AG04450 (cell line): ENCODE measurements at places on chromosomes 7 and 10. TPM values are rescaled to one million over a fixed set of nuclear protein-coding genes. Genes with fewer than 3 reads are reported as not detected.

- DNase-seq, result no peak
Measured at GRCh38 chr10:1544209-1544673, 193.1 kb downstream of the ADARB2 start.

- no peak for DNase-seq
Measured at GRCh38 chr10:132948351-132948750, 6.0 kb upstream of the CFAP46 start.

GRCh38 chr7:142703655-142704305 lies 45.5 kb upstream of the PRSS1 start:
- DNase-seq, result no peak

GRCh38 chr10:130971123-130971435 lies 340.4 kb downstream of the TCERG1L start:
- DNase-seq, result no peak

- DNase-seq, result no peak
Measured at GRCh38 chr10:101708073-101708472, 13.1 kb upstream of the FBXW4 start.

DNA sequence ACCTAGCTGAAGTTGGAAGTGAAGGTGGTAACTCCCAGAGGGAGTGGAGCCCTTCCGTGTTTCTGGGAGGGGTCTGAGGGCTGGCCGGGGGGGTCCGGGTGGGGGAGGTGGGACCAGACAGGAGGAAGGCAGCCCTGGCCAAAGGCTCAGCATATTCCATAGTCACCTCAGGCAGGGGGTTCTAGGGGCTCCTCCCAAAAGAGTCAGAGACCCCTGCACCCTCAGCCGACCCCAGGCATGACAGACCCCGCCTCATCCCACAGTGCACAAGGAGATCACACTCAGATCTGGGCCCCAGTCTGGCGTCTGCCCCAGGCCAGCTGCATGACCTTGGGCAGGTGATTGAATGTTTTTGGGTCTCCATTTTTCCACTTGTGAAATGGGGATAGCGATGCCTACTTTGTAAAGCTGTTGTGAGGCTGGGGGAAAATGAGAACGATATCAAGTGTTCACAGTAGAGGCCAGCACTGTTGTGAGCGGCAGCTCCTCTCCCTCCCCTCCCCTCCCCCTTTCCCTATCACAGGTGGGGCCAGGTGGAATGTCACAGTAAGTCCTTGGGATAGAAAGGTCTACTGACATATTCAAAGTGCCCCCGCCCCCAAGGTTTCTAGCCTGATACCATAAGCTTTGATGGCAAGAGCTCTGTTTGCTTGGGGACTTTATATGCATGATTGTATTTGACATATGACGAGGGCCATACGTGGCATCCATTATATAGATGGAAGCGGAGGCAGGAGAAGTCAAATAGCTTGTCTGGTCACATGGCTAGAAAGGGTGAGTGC lies 33.3 kb downstream of the DNAJB12 start:
- DNase-seq, result no peak

GRCh38 chr10:104450954-104451353 lies 97.3 kb downstream of the CFAP58 start:
- DNase-seq, result no peak

DNA sequence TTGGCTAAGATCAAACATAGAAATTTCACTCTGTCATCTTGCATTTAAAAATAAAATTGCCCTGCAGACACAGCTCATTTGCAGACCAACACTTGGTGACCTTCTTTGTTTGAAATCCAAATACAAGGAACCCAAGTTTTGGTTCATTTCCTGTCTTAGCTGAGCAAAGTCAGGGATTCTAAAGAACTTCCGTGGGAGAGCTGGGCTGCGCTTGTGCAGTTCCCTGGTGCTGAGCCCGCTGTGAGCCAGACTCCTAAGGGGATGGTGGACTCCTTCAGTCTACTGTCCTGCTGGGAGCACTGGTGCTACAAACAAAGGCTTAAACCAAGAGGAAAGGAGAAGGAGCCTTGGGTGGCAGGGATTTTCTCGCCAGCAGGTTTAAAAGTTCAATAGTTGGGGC lies 60.0 kb downstream of the MYOF start:
- DNase-seq, result no peak

DNA sequence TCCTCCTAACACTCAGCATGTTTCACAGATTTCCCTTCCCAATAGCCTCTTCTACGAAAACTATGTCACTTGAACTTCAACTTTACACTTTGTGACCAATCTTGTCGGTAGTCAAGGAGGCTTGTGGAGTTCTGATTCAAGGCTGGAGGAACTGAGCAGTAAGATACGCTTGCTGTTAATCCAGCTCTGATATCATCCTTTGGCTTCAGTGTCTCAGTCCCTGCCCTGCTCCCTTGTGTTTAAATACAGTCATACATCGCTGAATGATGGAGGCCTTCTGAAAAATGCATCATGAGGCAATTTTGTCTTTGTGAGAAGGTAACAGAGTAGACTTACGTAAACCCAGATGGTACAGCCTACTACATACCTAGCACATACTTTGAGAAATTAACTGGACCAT lies 173.6 kb downstream of the RNF133 start:
- no peak for DNase-seq

- no peak for DNase-seq
Measured at GRCh38 chr10:809671-810350, 120.3 kb upstream of the DIP2C start.

DNA sequence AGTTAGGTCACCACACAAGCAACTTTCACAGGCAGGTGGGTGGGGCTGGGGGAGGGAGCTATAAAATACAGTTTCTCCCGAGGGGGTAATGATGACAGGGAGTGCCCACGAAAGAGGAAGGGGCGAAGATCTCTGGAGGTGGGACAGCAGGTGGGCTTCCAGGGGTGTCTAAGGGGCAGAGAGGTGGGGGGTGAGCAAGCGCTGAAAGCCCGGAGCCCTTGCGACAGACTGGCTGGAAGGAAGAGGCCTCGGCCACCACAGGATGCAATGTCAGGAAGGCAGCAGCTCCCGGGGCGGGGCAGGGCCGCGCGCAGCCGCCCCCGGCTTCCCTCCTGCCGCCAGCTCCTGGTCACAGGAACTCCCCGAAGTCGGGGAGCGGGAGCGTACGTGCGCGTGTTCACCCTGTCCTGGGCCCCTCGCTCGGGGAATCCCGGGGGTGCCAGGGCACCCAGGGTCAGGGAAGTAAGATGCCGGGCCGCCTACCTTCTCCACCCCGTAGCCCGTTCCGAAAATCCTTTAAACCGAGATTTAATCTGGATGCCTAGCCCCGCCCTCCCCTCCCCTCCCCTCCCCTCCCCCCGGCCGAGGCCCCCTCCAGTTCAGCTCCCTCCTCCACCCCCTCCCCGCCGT lies 105.2 kb upstream of the PPIF start:
- DNase-seq, result no peak

GRCh38 chr7:90886416-90886815 lies 290.3 kb downstream of the CDK14 start:
- no peak for DNase-seq

DNA sequence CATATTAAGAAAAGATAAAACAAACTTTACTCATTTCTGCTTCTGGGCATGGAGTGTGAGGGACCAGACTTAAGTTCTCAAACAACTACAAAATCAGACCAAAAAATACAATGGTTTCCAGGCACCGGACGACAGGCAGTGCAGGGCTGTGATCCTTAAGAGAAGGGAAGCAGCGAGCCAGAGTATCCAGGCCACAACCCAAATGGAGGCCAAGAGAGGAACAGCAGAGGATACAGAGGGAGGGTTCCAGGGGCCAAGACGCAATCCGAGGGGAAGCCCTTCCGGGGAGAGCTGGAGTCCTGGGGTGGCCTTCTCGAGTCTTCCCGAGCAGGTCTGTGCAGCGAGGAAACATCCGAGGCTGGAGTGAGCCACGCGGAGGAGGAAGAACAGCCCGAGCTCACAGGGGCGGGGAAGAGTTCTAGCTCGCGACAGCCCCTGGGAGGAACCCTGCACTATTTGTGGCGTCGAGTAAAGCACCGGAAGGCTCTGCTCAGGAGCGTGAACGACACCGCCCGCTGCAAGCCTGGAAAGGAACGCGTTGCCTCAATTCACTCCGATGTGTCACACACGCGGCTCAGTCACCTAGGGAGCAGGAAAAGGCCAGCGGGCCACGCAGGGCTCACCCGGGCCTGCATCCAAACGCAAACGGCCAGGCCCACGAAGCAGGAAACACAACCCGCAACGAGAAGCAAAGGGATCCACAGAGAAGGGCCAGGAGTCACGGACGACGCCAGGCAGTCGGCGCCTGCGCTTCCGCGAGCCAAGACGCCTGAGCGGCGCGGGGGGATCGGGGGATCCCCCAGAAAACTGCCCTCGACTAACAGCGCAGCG lies 933 bp upstream of the RNF32 start:
- DNase-seq, result no peak

DNA sequence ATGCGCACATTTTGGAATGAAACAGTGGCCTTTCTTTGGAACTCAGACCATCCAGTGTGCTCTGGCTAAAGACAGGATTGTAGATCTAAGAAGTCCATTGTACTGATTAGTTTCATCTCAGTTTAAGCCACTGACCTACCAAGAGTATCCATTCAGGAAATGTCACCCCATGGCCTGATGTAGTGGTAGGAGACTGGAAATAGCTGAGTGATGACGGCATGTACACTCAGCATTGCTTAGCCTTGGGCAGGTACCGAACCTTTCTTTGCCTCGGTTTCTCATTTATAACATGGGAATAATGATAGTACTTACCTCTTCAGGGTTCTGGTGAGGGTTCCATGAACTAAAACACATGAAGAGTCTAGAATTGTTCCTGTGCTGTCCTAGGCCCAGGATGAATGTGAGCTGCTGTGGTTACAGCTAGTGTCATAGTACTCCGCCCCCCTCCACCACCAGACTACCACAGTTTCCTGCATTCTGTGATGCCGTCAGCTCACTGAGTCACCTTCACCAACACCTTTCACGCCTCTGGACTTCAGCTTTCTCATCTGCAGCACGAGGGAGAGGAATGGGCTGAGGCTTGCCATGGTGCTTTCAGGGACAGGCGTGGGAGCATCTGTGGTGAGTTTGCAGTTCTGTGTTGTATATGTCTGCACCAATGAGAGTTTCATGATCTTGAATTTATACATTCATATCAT lies 484.0 kb upstream of the GALNT17 start:
- DNase-seq, result no peak

GRCh38 chr10:45050551-45051235 lies 50.0 kb downstream of the ZNF22 start:
- DNase-seq, result no peak

DNA sequence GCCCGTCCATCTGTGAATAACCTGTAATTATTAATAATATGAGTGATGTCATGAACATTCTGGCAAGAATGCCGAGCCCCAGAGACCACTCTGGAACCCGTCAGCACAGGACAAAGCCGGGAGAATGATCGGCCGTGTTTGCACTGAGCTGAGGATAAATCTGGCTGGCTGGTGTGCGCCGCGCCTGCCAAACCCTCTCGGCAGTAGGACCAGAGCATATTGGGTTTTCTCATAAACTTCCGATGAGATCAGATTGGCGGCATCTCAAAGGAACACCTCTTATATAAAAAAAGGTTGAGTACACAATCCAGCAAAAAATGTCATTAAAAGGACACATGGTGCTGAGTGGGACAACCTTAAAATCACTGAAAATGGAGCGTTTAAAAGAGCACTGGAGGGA lies 296.0 kb upstream of the MKI67 start:
- DNase-seq, result no peak

DNA sequence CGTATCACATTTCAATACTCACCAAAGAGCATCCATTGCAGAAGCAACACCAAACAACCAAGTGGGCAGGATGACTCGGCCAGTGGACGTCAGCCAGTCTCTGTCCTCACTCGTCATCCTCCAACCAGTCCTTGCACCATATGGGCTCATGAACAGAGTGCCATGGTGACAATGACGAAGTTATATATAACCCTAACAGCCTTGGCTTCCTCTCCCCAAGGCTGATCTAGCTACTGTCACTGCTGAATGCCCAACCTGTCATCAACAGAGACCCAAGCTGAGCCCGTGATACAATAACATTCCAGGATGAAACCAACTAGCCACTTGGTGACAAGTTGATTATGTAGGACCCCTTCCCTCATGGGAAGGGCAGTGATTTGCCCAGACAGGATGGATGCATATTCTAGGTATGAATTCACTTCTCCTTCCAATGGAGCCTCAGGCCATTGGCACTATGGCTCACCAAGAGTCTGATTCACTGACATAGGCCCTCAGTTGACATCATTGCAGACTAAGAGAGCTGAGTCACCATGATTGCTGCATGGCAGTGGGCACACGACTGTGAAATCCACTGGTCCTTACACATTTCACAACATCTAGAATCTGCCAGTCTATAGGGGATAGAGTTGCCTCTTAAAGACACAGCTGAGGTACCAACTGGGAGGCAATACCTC lies 26.3 kb upstream of the PPIF start:
- peak; percentile 50 for DNase-seq

DNA sequence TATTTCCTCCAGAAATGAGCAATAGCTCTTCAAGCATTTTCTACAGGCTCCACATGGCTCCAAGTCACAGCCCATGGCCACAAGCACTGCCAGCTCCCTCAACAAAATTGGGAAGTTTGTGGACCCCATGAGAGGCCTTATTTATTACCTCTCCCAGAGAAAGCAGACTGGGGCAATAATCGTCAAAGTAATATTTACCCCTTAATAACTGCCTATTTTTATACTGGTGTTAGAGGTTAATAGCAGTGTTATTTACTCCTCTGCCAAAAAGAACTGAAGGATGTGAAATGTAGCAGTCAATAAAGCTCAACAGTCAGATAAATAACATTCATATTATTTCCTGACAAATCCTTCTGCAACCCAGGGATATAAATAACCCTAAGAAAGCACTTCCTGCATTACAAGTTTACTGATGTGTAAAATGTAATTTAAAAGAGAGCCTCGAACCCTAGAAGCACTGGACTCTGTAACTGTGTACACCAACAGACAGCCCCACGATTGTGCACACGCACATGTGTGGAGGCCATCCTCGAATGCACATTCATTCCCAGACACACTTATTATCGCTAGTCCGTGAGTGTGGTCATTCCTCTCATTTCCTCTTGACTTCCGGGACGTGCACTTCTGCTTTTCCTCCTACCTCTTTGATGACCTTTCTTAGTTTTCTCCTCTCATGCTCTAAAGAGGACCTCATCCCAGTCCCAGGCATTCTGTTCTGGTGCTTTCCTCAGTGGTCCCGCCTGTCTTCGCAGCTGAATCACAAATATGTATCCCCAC lies 157.4 kb downstream of the EVX1 start:
- DNase-seq, result no peak

Gene ZP3
- polyA plus RNA-seq, result 0.63 and 1.0 TPM in 2 replicates

Gene ANKRD30A
- not detected in 2 replicates for polyA plus RNA-seq

Gene SLC26A3
- not detected in 2 replicates for polyA plus RNA-seq

Gene GIMAP2
- 0.10 and 0.11 TPM in 2 replicates for polyA plus RNA-seq

Gene BTBD16
- not detected in 2 replicates for polyA plus RNA-seq

Gene TMEM176B
- polyA plus RNA-seq, result 2.4 and 3.1 TPM in 2 replicates
